Large intestine (tissue), 12 donors: ENCODE measurements at places on chromosomes 3 and 15. TPM values are rescaled to one million over a fixed set of nuclear protein-coding genes. Genes with fewer than 3 reads are reported as not detected.

DNA sequence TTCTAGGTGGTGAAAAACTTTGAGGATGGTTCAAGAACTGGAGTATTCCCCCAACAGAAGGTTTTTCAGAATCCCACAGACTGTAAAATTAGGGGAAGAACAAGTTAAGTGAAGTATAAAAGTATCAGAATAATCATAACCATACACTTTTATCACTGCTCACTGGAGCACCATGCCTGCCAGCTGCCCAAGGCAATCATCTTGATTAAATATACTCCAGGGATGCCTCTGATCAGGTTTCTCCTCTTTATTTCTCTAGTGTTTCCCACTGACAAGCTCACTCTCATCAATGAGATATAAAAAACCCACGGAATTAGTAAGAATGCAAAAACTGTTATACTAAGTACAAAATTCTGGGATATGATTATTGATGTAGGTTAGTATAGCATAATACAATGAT lies 108.0 kb downstream of the STAG1 start:
- no peaks in the 10 kb centered on the region for H3K36me3 ChIP-seq
- H3K4me1 ChIP-seq = no peaks in the 10 kb centered on the region
- DNase-seq = no peak
- H3K27me3 ChIP-seq = no peaks in the 10 kb centered on the region
- H3K27ac ChIP-seq = no peak overlapping the region

- no peaks in the 10 kb centered on the region for H3K36me3 ChIP-seq
- no peak for DNase-seq
- no peak overlapping the region for H3K4me3 ChIP-seq
- no peaks in the 10 kb centered on the region for H3K4me1 ChIP-seq
- no peak overlapping the region for H3K27ac ChIP-seq
Observed at GRCh38 chr3:23567917-23568316, 237.8 kb upstream of the UBE2E1 start.

GRCh38 chr3:4806535-4807108 lies 172.6 kb upstream of the BHLHE40 start:
- no peak overlapping the region for H3K27ac ChIP-seq
- no peak overlapping the region for H3K4me3 ChIP-seq
- peaks cover 5% of the 10 kb centered on the region for H3K36me3 ChIP-seq
- H3K4me1 ChIP-seq = peaks cover 14% of the 10 kb centered on the region

OIP5 gene
- 6.0 TPM for polyA plus RNA-seq

SIDT1 gene
- 4.5 TPM for polyA plus RNA-seq

ETFA gene
- polyA plus RNA-seq = 179 TPM

VPS18 gene
- polyA plus RNA-seq = 19.5 TPM

DNA sequence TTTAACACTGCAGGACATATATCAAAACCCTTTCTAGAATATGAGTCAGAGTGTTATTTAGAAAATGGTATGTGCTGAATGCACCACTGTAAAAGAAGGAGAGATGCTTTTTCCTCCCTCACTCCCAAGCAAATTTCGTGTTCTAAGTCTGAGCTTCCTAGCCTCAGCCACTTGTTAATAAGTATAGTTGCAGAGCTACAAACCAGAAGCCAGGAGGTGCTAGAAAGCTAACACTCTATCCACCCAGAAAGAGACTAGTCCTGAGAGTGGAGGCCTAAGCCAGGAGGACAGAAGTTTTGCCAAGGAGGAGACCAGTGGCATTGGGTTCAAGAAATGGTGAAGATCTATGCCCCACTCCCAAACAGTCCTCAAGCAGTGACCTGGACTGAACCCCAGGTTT lies 40.5 kb upstream of the GYG1 start:
- H3K4me3 ChIP-seq = no peak overlapping the region
- peaks cover 3% of the 10 kb centered on the region for H3K4me1 ChIP-seq
- no peaks in the 10 kb centered on the region for H3K36me3 ChIP-seq
- no peaks in the 10 kb centered on the region for H3K27me3 ChIP-seq
- H3K27ac ChIP-seq = no peak overlapping the region

GRCh38 chr15:83449937-83450506 lies 2.9 kb downstream of the SH3GL3 start:
- no peak overlapping the region for H3K27ac ChIP-seq
- no peaks in the 10 kb centered on the region for H3K36me3 ChIP-seq
- peaks cover 33% of the 10 kb centered on the region for H3K27me3 ChIP-seq
- DNase-seq = no peak

PLAAT1 gene
- polyA plus RNA-seq = 0.24 TPM

MOBP gene
- 0.10 TPM for polyA plus RNA-seq
